ENCODE measurements at places on chromosomes 12 and 14. TPM values are rescaled to one million over a fixed set of nuclear protein-coding genes. Genes with fewer than 3 reads are reported as not detected.

The ARG2 gene
- total RNA-seq = 2.8 TPM

The FOXA1 gene
- not detected for total RNA-seq

The AGAP2 gene
- 29.9 TPM for total RNA-seq

The PIANP gene
- 0.79 TPM for total RNA-seq

The GZMB gene
- 2,724 TPM for total RNA-seq

The PRPF39 gene
- total RNA-seq = 49.1 TPM

The BEST3 gene
- not detected for total RNA-seq

The ACRBP gene
- total RNA-seq = 1.8 TPM

The EMP1 gene
- 9.6 TPM for total RNA-seq

The EXOC3L4 gene
- not detected for total RNA-seq

The PTHLH gene
- total RNA-seq = 0.33 TPM

The PROX2 gene
- total RNA-seq = 0.24 TPM

The KRT80 gene
- not detected for total RNA-seq

The ARHGEF40 gene
- 0.16 TPM for total RNA-seq

The RNASE3 gene
- total RNA-seq = not detected

The C12orf56 gene
- total RNA-seq = not detected

The MGAT4C gene
- not detected for total RNA-seq

The CLEC1B gene
- not detected for total RNA-seq

The ASPG gene
- not detected for total RNA-seq

The RNASE7 gene
- total RNA-seq = not detected

The KRT72 gene
- not detected for total RNA-seq

The RSRC2 gene
- 84.3 TPM for total RNA-seq

The PPP1R12A gene
- total RNA-seq = 72.1 TPM

The GYS2 gene
- not detected for total RNA-seq

The INHBC gene
- 0.11 TPM for total RNA-seq

The FOXG1 gene
- total RNA-seq = not detected

The SLC2A13 gene
- total RNA-seq = 6.3 TPM

The ULK1 gene
- 18.7 TPM for total RNA-seq

The POTEG gene
- not detected for total RNA-seq

The LHX5 gene
- total RNA-seq = not detected

The EPYC gene
- not detected for total RNA-seq

The DLGAP5 gene
- 38.8 TPM for total RNA-seq

The LBHD2 gene
- not detected for total RNA-seq

The BICDL1 gene
- 106 TPM for total RNA-seq

The TAS2R8 gene
- not detected for total RNA-seq

The PLA2G1B gene
- total RNA-seq = not detected

The SMCO3 gene
- not detected for total RNA-seq

The GARIN6 gene
- total RNA-seq = not detected

The DRAM1 gene
- total RNA-seq = 9.7 TPM

The TAS2R19 gene
- 0.88 TPM for total RNA-seq

The PCED1B gene
- total RNA-seq = 52.8 TPM

The BRI3BP gene
- total RNA-seq = 36.5 TPM

The PARPBP gene
- 19.5 TPM for total RNA-seq
